ENCODE measurements at places on chromosomes 3 and 15.

DNA sequence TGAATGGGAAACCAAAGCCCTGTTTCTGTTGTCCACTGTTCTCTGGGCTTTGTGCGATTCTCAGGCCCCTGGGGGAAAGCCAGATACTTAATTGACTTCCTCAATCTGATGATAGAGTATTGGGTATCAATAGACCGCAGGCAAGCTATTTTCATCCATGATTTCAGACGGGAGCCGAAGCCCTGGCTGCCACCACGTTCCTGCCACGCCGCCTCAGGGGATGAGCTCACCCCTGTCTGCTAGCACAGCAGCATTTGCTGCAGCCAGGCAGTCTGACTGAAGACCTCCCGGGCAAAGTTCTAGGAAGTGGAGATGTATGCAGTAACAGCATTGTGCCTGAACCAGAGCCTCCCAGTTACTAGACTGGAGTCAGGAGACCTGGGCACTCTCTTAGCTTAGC, 69.8 kb downstream of the ISG20 start:
- no peak for DNase-seq

- DNase-seq: no peak
These were observed 618.7 kb downstream of the SI start for GRCh38 chr3:164459521-164460151.

DNA sequence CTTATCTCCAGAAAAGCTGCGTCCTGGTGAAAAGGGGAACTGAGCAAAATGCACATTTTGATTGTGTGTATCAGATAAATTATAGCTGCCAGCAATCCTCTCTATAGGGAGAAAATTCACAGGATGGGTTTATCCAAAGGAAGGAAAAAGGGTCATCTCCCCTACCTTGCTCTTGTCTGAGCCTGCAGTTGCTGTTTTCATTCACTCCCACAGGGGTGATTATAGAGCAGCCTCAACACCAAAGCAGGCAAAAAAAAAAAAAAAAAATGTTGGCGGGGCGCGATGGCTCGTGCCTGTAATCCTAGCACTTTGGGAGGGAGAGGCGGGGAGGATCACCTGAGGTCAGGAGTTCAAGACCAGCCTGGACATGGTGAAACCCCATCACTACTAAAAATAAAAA, 333.7 kb downstream of the ROBO2 start:
- no peak for DNase-seq

DNA sequence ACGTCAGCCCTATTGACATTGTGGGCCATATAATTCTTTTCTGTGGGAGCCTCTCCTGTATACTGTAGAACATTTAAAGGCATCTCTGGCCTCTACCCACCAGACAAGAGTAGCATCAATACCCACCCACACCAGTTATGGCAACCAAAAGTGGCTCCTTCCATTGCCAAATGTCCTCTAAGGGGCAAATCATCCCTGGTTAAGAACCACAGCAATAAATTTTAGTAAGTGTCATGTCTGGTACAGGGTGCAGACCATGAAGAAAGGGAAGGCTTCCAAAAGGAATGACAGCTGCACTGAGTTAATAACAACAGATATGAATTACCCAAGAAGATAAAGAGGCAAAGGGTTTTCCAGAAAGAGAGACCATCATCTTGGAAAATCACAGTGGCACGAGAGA, 6.9 kb upstream of the CLDN18 start:
- no peak for DNase-seq

DNA sequence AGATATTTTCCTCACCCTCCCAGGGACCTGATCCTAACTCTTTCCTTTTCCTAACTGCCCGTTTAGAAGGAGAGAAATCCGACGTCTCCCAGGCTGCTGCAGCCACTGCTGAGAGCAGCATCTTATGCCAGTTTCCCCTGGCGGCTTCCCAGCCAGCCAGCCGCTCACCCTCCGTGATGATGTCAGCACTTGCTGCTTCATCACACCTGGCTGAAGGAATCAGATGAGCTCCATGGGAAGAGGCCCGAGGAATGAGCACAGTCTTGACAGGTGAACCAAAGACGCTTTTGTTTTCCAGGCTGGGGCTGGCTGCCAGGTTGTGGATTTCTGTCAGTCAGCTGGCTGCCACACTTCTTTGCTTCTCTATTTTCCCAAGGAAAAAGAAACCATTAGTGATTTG, 445.1 kb upstream of the RBMS3 start:
- DNase-seq: no peak

DNA sequence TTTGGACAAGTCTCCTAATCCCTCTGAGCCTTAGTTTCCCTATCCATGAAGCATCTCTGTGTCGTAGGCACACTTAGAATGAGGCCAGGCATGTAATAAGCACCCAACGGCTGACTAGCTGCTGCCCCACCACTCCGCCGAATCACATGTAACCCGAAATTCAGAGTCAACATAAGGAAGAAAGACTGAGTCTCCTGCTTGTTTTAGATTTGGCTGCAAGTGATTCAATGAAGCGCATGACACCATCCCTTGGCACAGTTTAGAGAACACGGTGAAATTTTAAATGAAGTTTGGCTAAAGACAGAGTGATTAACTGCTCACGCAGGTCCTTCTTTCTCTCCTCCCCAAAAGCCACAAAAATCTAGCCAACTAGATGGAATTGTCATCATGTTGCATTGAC, 279.2 kb downstream of the TLE3 start:
- DNase-seq: no peak

DNA sequence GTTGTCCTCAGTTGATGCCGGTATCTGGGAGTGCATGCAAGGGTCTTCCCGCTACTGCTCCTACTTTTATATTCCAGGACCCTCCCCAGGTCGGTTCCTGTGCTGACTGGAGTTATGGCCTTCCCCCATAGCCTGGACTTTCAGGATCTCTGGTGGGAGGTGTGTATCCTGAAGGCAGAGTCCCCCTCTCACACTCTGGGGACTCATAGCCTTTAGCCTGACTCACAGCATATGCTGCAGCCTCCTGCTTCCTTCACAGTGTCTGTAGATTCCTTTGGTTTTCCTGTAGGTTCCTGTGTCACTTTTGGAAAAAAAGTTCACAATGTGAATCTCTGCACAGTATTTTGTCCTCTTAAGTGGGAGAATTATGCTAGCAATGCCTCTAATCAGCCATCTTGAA, 180.6 kb upstream of the RBMS3 start:
- no peak for DNase-seq

- no peak for DNase-seq
These were observed 43.9 kb downstream of the MEIS2 start for GRCh38 chr15:37056177-37057121.
